ENCODE measurements at places on chromosomes 16 and 17. TPM values are rescaled to one million over a fixed set of nuclear protein-coding genes. Genes with fewer than 3 reads are reported as not detected.
A peak's percentile ranks its signal among the peaks of the same experiment; 100 is the strongest.

TEX19 gene
- polyA plus RNA-seq = 6.0 TPM

GRCh38 chr16:56950881-56951771 lies 10.6 kb upstream of the CETP start:
- DNase-seq = peak; percentile 61
- peak overlapping the region; percentile 15 for H3K4me3 ChIP-seq
- H3K36me3 ChIP-seq = no peaks in the 10 kb centered on the region
- H3K4me1 ChIP-seq = peaks cover 53% of the 10 kb centered on the region
- no peaks in the 10 kb centered on the region for H3K27me3 ChIP-seq

GRCh38 chr17:8994319-8994718 lies 27.0 kb upstream of the NTN1 start:
- 0 out of 3 replicates have a peak, but pooled peaks cover 4% of the 10 kb centered on the region for H3K27me3 ChIP-seq
- H3K27ac ChIP-seq = no peak overlapping the region
- H3K4me1 ChIP-seq = no peaks in the 10 kb centered on the region
- no peak overlapping the region for H3K4me3 ChIP-seq

- no peaks in the 10 kb centered on the region for H3K27me3 ChIP-seq
- no peaks in the 10 kb centered on the region for H3K36me3 ChIP-seq
- DNase-seq = no peak
- no peak overlapping the region for H3K27ac ChIP-seq
These were observed 57.2 kb upstream of the SEC14L1 start for GRCh38 chr17:77083531-77083930.

CSH1 gene
- not detected for polyA plus RNA-seq

DNA sequence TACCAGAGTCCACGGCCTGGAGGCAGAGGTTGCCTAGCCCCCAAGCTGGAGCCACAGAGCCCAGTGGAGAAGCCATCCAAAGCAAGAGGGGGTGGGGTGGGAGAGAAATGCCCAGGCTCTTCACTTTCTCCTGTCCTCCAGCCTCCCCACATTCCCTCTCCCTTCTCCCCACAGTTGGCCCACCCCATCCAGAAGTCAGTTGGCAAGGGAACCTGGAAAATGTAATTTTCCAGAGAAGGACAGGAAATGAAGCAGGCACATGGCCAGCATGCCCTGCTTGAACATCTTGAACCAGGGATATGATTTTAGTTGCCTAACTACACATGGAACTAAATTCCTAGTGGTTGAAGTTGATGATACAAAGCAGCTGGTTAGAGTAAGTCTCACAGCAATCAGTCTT lies 73.3 kb upstream of the IRX6 start:
- H3K27ac ChIP-seq = no peak overlapping the region
- no peak overlapping the region for H3K4me3 ChIP-seq
- DNase-seq = no peak
- no peaks in the 10 kb centered on the region for H3K27me3 ChIP-seq
- H3K36me3 ChIP-seq = no peaks in the 10 kb centered on the region

- peaks cover 54% of the 10 kb centered on the region for H3K27me3 ChIP-seq
- DNase-seq = no peak
- H3K4me3 ChIP-seq = no peak overlapping the region
- H3K27ac ChIP-seq = no peak overlapping the region
These were observed 17.2 kb downstream of the METRNL start for GRCh38 chr17:83096401-83097224.

NPW gene
- polyA plus RNA-seq = 0.25 TPM

GRCh38 chr16:16933861-16934260 lies 536.9 kb downstream of the XYLT1 start:
- H3K4me1 ChIP-seq = no peaks in the 10 kb centered on the region
- DNase-seq = no peak
- H3K27ac ChIP-seq = no peak overlapping the region
- no peak overlapping the region for H3K4me3 ChIP-seq
- peaks cover 6% of the 10 kb centered on the region for H3K27me3 ChIP-seq
- H3K36me3 ChIP-seq = no peaks in the 10 kb centered on the region

- peaks cover 9% of the 10 kb centered on the region for H3K4me1 ChIP-seq
- no peaks in the 10 kb centered on the region for H3K36me3 ChIP-seq
- peaks cover 6% of the 10 kb centered on the region for H3K27me3 ChIP-seq
- DNase-seq = no peak
These were observed 36.7 kb downstream of the PLXDC1 start for GRCh38 chr17:39114723-39115122.

PRAC1 gene
- not detected for polyA plus RNA-seq

GRCh38 chr17:13690806-13691205 lies 89.1 kb upstream of the HS3ST3A1 start:
- no peaks in the 10 kb centered on the region for H3K36me3 ChIP-seq
- DNase-seq = no peak
- H3K4me1 ChIP-seq = no peaks in the 10 kb centered on the region
- H3K4me3 ChIP-seq = no peak overlapping the region
- no peaks in the 10 kb centered on the region for H3K27me3 ChIP-seq

- no peak overlapping the region for H3K4me3 ChIP-seq
- H3K27me3 ChIP-seq = no peaks in the 10 kb centered on the region
- H3K4me1 ChIP-seq = peaks cover 74% of the 10 kb centered on the region
- H3K27ac ChIP-seq = no peak overlapping the region
- DNase-seq = no peak
These were observed 2.5 kb downstream of the RNF166 start for GRCh38 chr16:88703486-88704309.

BEAN1 gene
- 1.4 TPM for polyA plus RNA-seq

- no peak overlapping the region for H3K4me3 ChIP-seq
- peaks cover 16% of the 10 kb centered on the region for H3K27me3 ChIP-seq
- H3K4me1 ChIP-seq = peaks cover 37% of the 10 kb centered on the region
- H3K36me3 ChIP-seq = no peaks in the 10 kb centered on the region
These were observed 584 bp downstream of the PMP22 start for GRCh38 chr17:15264542-15264941.

ACSM3 gene
- 74.0 TPM for polyA plus RNA-seq

- H3K36me3 ChIP-seq = no peaks in the 10 kb centered on the region
- no peaks in the 10 kb centered on the region for H3K4me1 ChIP-seq
- H3K4me3 ChIP-seq = no peak overlapping the region
- DNase-seq = no peak
- no peak overlapping the region for H3K27ac ChIP-seq
These were observed 128.6 kb downstream of the IRF8 start for GRCh38 chr16:86027373-86028126.

DNA sequence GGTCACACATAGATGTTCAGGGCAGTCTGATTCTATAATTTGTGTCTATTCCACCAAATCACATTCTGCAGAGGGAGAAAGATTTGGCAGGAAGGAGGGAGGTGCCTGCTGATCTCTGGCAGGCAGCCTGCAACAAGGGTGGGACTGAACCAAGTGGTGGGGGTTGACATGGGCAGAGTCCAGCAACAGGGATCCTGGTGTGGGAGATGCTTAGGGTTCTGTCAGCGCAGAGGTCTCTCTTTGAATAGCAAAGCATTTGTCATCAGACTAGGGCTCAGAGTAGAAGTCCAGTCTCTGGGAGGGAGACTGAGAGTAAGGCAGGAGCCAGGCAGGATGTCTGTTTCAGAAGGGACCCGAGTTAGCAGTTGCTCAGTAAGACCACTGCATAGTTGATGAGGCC lies 94.6 kb downstream of the UTP18 start:
- no peak for DNase-seq
- 0 out of 2 replicates have a peak, but pooled peaks cover 4% of the 10 kb centered on the region for H3K4me1 ChIP-seq
- H3K27ac ChIP-seq = no peak overlapping the region
- H3K36me3 ChIP-seq = no peaks in the 10 kb centered on the region
- H3K4me3 ChIP-seq = no peak overlapping the region

C16orf46 gene
- polyA plus RNA-seq = 0.39 TPM

Data from HepG2 (cell line).